Progenitor cell of endocrine pancreas (in vitro differentiated cells): ENCODE measurements at places on chromosomes 5 and 9. TPM values are rescaled to one million over a fixed set of nuclear protein-coding genes. Genes with fewer than 3 reads are reported as not detected.

Gene TRIM41
- total RNA-seq = 37.4 and 37.6 TPM in 2 replicates

Gene PRR16
- 0.22 TPM in 1 of 2 replicates, not detected in the other for total RNA-seq

Gene KIF24
- 9.1 and 10.0 TPM in 2 replicates for total RNA-seq

Gene MOB3B
- total RNA-seq = 15.3 and 15.4 TPM in 2 replicates

Gene MED7
- 15.6 and 18.2 TPM in 2 replicates for total RNA-seq

GRCh38 chr9:4382722-4383317, 83.0 kb upstream of the GLIS3 start:
- no peaks in the 10 kb centered on the region for H3K4me1 ChIP-seq
- no peak for DNase-seq
- no peaks in the 10 kb centered on the region for H3K36me3 ChIP-seq
- no peak overlapping the region for H3K4me3 ChIP-seq
- H3K27ac ChIP-seq = no peak overlapping the region

- no peaks in the 10 kb centered on the region for H3K27me3 ChIP-seq
- peak overlapping the region; percentile 93 for H3K4me3 ChIP-seq
- DNase-seq = no peak
- H3K27ac ChIP-seq = peak overlapping the region; percentile 90
- H3K36me3 ChIP-seq = peaks cover 14% of the 10 kb centered on the region
- peaks cover 34% of the 10 kb centered on the region for H3K4me1 ChIP-seq
Observed at GRCh38 chr5:83475391-83475863, 3.9 kb downstream of the VCAN start.

- H3K4me1 ChIP-seq = no peaks in the 10 kb centered on the region
- H3K27me3 ChIP-seq = peaks cover 57% of the 10 kb centered on the region
- H3K36me3 ChIP-seq = no peaks in the 10 kb centered on the region
- DNase-seq = peak; percentile 97
- H3K4me3 ChIP-seq = no peak overlapping the region
Observed at GRCh38 chr5:176837707-176838115, 27.4 kb downstream of the UNC5A start.

DNA sequence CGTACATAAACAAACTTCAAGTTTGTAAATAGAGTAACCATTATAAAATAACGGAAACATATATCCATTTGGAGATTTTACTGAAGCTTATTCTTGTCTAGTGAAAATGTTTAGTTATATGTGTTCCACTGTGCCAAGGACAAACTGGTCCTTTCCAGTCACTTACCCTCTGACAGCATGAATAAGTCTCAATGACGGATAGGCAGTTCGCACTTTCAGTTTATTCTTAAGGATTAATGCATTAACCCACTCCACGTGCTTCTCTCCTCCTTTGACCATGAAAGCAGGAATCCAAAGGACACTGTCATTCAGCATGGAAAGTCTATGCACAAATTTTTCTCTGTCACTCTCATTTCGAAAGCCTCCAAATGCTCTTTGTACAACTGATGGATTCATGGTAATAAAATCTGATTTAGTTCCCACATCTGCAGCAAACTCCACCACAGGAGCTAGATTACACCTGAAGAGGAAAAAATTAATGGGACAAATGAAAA, 47.1 kb downstream of the ST8SIA4 start:
- H3K27me3 ChIP-seq = no peaks in the 10 kb centered on the region
- H3K27ac ChIP-seq = no peak overlapping the region
- peaks cover 3% of the 10 kb centered on the region for H3K36me3 ChIP-seq
- H3K4me3 ChIP-seq = no peak overlapping the region
- H3K4me1 ChIP-seq = peaks cover 3% of the 10 kb centered on the region
- DNase-seq = no peak

DNA sequence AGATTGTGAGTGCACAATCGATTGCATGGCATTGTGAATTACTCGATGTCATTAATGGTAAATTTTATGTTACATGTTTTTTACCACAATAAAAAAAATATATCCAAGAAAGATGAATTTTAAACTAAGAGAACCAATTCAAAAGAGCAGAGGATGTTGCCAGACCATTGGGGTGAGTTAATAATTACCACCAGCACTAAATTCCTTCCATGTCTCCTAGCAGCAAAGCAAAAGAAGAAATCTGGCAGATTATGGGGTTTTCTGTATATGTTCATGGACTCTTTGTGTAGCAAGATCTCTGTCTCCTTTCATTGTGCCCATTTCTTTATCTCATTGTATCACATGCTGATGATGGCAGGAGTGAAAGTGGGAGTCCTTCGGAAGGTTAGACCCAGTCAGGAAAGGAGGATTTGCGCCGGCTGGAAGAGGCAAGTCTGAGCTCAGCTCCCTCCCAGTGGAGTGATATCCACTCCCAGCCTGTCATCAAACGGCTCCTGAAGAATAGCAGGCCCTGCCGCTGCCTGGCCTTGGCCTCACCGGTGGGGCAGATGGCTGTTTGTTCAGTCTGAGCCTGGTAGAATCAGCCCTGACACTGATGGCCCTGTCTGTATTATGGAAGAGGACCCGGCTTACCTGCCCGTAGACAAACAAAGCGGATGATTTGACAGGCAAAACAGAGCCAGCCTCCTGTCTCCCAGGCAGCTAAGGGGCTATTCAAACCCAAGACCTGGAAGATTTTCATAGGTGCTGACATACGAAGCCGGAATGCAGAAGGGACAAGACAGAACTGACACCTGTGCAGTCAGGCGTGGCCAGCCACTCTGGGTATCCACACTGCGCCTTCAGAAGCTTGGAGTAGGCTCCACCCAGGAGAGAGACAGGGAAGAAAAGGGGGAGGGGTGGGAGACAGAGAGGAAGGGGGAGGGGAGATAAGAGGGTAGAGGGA, 21.9 kb upstream of the FOXE1 start:
- peaks cover 19% of the 10 kb centered on the region for H3K27me3 ChIP-seq
- peak overlapping the region; percentile 37 for H3K4me3 ChIP-seq
- DNase-seq = no peak
- peak overlapping the region; percentile 91 for H3K27ac ChIP-seq
- H3K4me1 ChIP-seq = peaks cover 16% of the 10 kb centered on the region

GRCh38 chr5:43042626-43043399, 2.7 kb upstream of the ANXA2R start:
- H3K36me3 ChIP-seq = no peaks in the 10 kb centered on the region
- H3K4me3 ChIP-seq = peak overlapping the region; percentile 74
- no peak for DNase-seq
- peaks cover 82% of the 10 kb centered on the region for H3K27me3 ChIP-seq

DNA sequence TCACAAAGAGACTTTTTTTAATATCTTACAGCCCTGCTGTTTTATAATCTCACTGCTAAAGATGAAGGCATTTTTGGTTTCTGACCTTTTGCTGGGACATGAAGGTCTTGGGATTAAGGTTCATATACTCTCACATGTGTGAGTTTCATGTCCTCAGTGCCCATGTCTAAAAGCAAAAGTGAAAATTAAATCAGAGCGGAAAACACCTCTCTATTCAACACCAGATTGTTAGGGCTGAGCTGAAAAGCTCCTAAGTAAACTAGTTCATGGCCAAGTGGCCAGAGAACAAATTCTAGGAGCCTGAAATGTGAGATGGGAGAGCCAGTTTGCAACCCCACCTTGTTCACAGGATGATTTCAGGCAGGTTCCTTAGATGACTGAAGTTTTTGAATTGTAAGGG, 110.9 kb downstream of the GRIA1 start:
- DNase-seq = no peak
- no peak overlapping the region for H3K4me3 ChIP-seq
- H3K4me1 ChIP-seq = no peaks in the 10 kb centered on the region
- H3K27ac ChIP-seq = no peak overlapping the region
- peaks cover 3% of the 10 kb centered on the region for H3K27me3 ChIP-seq

- H3K4me3 ChIP-seq = no peak overlapping the region
- H3K27ac ChIP-seq = no peak overlapping the region
- peaks cover 39% of the 10 kb centered on the region for H3K36me3 ChIP-seq
- DNase-seq = no peak
- peaks cover 1% of the 10 kb centered on the region for H3K4me1 ChIP-seq
- H3K27me3 ChIP-seq = no peaks in the 10 kb centered on the region
Observed at GRCh38 chr5:83485842-83486241, 14.3 kb downstream of the VCAN start.

- H3K27ac ChIP-seq = no peak overlapping the region
- peaks cover 4% of the 10 kb centered on the region for H3K4me1 ChIP-seq
- no peaks in the 10 kb centered on the region for H3K27me3 ChIP-seq
- no peaks in the 10 kb centered on the region for H3K36me3 ChIP-seq
- H3K4me3 ChIP-seq = peak overlapping the region; percentile 73
- DNase-seq = no peak
Observed at GRCh38 chr9:98191181-98191608, 1.2 kb downstream of the CORO2A start.

DNA sequence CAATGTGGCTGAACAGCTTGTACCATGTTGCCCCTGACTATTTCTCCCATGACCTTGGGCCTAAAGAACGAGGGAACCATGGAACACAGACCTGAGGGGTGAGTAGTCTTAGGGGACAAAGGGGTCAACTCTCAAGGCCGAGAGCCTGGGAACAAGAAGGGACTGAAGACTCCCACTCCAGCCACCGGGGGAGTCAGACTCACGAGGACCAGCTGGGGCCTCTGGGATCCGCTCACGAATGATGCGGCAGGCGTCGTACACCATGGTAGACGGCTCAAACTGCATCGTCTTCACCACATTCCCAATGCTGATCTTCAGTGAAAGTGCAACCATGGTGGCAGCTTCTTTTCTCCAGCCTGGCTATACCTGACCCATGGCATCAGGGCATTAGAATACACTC, 6.6 kb downstream of the TLN1 start:
- H3K36me3 ChIP-seq = peaks cover 19% of the 10 kb centered on the region
- H3K4me3 ChIP-seq = no peak overlapping the region
- DNase-seq = no peak
- no peaks in the 10 kb centered on the region for H3K27me3 ChIP-seq
- H3K27ac ChIP-seq = no peak overlapping the region
- H3K4me1 ChIP-seq = peaks cover 4% of the 10 kb centered on the region

DNA sequence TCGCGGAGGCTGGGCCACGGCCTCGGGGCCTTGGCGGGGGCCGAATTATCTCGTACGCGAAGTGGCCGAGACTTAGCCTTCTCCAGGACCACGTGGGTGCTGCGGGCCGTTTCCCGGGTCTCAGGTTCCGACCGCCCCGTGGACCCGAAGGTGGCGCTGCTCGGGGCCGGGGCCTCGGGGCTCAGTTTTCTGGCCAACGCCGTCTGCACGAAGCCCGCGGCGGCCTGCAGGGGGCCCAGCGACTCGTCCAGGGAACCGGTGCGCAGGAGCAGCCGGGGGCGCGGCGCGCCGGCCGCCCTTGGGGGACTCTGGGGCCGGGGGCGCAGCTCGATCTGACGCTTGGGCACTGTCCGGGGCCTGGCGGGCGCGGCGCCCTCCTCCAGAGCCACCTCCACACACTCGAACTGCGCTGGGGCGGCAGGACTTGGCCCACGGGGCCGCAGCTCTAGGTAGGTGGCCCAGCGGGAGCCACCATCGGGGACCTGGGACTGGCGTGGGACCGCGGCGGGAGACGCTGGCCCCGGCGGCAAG, 716 bp downstream of the PROB1 start:
- H3K27me3 ChIP-seq = peaks cover 42% of the 10 kb centered on the region
- H3K27ac ChIP-seq = no peak overlapping the region
- H3K4me1 ChIP-seq = peaks cover 2% of the 10 kb centered on the region
- peak; percentile 68 for DNase-seq
- H3K36me3 ChIP-seq = no peaks in the 10 kb centered on the region

DNA sequence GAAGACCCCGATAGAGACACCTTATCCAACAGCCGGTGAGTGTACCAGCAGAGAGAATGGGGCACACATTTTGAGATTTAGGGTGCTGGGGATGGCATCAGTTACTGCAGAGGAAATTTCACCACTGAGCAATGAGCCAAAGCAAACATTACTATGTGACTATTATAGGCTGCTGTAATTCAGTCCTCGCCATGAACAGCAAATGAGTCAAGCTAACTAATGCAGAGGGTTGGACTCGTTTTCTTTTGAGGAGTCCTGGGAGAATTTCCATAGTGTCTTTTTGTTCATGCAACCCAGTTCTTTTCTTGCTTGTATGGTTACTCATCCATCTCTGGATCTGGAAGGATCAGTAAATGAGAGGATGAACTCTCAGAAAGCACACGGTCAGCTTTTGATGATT, 323.8 kb downstream of the PSAT1 start:
- H3K27me3 ChIP-seq = peaks cover 11% of the 10 kb centered on the region
- no peak for DNase-seq
- H3K27ac ChIP-seq = no peak overlapping the region
- no peak overlapping the region for H3K4me3 ChIP-seq
- no peaks in the 10 kb centered on the region for H3K36me3 ChIP-seq
